ENCODE measurements at places on chromosomes 3 and 15.

GRCh38 chr3:66270701-66271100 is 49.9 kb downstream of the SLC25A26 start:
- DNase-seq = no peak

DNA sequence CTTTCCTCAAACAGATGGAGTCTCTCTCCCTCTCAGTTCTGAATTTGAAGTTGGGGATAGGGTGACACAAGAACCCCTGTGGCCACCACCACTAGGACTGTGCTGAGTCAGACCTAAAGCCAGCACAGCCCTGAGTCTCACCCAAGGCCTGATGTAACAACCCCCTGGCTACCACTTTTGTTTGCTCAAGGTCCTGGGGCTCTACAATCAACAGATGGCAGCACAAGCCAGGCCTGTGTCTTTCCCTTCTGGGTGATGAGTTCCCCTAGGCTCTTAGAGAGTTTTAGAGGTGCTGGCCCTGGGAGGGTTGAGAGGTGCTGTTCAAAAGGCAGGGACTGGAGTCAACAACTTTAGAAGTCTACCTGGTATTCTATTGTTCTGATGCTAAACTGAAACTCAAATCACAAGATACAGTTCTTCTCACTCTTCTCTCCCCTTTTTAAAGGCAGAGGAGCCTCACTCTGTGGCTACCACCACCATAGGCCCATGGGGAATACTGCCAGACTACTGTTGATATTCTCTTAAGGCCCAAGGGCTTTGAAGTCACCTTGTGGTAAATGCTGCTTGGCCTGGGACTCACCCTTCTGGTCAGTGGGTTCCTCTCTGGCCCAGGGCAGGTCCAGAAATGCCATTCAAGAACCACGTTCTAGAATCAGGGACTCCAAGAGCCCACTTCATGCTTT is 6.5 kb downstream of the OR5K4 start:
- peak; percentile 28 for DNase-seq

DNA sequence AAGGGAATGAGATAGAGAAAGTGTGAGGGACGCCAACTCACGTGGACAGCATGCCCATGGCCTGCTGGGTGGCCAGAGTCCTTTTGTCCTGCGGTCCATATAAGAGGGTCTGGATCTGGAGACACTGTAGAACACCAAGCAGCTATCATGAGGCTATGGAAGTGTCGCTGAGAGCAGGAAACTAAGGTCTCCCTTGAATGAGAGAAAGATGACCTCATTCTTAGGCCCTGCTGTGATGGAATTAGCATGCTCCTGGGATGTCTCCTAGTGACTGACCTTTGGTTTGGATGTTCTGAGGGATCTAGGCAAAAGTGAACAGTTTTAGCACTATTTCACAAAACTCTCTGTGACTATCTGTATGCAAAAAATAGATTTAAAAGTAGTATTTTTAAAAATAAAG is 34.4 kb downstream of the SYNM start:
- no peak for DNase-seq

GRCh38 chr15:70605606-70606410 is 157.6 kb downstream of the UACA start:
- DNase-seq = peak; percentile 22

GRCh38 chr3:128850544-128850943 is 28.9 kb upstream of the ACAD9 start:
- no peak for DNase-seq

DNA sequence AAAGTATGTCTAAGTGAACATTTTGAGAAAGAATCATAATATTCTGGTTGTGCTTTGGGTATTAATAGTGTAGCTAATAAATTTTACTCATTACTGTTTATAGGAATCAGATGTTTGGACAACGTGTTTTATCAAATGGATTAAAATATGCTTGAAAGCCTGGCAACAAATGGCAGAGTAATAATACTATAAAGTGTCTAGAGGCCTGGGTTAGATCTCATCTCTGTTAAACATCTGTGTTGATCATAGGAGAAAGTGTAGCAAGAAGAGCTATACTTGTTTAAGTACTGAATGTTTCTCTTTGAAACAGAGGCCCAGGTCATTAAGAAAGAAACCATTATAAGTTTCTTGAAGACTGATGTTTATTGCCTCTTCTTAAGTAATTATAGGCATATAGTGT is 30.5 kb downstream of the VPS8 start:
- DNase-seq = no peak

DNA sequence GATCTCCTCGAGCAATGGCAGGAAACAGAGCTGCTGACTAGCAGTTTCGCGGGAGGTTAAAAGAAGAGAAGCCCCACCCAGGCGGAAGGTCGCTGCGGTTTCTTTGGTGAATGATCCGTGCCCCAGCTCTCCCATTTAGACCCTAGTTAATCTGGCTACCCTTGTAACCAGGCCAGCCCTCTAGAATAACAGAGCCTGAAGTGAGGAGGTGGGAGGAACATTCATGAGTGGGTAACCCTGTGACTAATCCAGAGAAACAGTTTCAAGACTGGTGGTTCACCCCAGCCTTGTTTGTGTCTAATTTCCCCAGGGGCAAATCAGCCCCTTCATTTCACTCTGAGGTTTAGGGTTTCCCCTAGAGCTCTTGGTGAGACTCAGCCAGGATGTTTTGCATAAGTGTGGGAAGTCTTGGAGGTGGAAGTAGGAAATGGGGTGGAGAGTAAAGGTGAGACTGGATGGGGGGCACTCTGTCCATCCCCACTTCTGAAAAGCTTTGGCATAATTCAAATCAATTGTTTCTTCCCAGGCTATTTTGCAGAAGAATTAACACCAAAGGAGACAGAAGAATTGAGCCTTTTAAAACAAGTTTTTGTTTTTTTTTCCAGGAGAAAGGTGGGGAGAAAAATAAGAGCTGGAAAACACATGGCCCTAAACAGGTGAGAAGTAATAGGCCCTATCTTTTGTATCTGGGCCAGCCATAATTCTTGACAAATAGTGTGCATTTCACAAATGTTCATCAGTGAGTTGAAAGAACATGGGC is 303.1 kb downstream of the RPLP1 start:
- DNase-seq = peak; percentile 29

- DNase-seq = no peak
These were observed 5.3 kb downstream of the ZIC4 start for GRCh38 chr3:147400999-147401398.

- no peak for DNase-seq
These were observed 73.2 kb downstream of the CORO2B start for GRCh38 chr15:68651916-68652525.

GRCh38 chr3:52458770-52459545 is 3.6 kb downstream of the NISCH start:
- no peak for DNase-seq

- DNase-seq = peak; percentile 38
These were observed 33.4 kb upstream of the PSMD6 start for GRCh38 chr3:64056606-64057180.

DNA sequence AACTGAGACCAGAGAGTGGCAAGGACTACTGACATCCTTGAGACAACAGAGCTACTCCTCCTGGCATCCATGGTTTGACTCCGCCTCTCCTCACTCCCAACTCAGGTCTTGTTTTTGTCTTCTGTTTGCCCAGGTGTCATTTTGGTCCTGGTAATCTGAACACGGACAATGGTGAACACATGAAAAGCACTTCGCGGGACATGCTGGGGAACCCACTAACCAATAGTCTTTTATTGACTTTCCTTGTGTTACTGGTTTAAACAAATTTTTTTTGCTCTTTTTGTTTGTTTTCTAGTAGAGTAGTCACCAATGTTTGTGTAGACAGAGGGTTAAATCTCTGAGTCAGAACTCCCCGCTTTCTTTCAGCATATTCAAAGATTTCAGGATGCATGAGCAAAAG is 38.4 kb downstream of the LARP6 start:
- no peak for DNase-seq

DNA sequence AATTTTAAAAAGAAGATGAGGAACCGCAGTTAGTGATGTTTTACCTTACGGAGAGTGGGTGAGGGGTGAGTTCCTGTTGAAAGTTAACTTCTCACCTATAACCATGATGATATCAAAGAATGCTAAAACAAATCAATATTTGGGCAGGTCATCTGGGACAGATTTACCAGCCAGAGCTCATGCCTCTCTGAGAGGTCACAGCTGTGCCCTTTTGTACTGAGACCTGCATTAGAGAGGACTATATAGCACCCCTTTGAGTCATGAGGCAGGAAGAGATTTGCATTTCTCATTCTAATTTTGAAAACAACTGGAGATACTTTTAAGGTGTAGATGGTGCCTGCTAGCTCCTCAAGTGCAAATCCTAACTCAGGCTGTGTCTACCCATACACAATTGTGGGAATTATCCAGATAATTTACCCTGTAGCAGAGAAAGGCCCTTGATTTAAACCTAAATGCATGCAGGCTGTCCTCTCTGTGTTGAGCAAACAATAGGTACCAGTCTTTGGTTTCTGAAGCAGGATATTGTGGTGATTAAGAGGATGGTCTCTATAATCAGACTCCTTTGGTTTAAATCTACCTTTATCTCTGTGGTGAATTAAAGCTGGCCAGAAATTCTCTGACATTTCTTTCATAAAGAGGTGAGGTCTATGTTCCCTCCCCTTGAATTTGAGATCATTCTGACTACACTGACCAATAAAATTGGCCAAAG is 5.8 kb upstream of the TM4SF4 start:
- no peak for DNase-seq

GRCh38 chr15:53833134-53833624 is 73.7 kb upstream of the WDR72 start:
- no peak for DNase-seq

Data from ELR (cell line).